ENCODE measurements at places on chromosomes 11 and 22.

GRCh38 chr11:102476812-102477211 lies 24.2 kb upstream of the TMEM123 start:
- DNase-seq = no peak

DNA sequence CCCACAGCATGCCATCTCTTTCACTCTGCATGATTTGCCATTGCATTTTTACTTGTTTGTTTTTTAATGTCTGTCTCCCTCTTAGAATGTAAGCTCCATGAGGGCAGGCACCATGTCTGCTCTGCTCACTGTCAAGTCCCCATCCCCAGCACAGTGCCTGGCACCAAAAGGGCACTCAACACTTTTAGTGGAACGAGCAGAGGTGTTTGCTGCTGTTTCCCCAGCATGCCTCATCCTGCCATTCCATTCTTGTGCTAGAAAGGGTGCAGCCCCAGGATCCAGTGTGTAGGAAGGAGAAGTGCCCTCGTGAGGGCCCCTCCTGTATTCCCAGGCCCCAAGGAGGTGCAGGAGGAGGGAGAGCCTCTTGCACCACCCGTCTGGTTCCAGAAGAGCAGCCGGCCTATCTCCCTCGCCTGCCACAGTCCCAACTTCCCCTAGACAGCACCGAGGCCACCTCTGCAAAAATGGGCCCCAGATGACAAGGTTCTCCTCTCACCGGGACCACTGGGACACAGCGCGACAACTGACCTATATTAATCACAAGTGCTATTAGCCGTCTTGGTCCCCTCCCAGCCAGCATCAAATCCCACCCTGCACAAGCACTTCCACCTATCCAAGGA lies 33.3 kb upstream of the CACNG2 start:
- no peak for DNase-seq

DNA sequence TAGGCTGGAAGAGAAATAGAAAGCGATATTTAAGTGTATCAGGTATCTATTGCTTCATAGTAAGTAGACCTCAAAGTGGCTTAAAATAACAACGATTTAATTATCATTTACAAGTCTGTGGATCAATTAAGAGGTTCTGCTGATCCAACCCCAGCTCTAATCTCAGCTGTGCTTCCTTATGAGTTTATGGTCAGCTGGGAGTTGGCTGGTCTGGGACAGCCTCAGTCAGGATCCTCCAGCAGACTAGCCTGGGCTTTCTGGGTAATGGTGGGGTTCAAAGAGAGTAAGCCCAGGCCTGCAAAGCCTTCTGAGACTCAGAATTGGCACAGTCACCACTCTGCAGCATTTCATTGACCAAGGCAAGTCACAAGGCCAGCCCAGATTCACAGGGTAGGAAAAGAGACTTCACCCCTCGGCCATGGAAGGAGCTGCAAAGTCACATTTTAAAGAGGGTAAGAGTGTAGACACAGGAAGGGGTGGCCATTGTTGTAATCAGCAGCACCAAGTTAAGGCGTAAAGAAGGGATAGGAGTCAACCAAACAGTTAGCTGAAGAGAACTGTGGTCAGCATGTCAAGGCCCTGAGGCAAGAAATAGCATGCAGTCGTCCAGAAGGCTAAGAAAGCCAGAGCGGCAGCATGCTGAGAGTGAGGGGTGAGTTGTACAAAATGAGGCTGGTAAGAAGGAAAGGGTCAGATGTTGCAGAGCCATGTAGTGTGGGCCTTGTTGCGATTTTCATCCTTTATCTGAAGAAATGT lies 168.2 kb downstream of the ETS1 start:
- no peak for DNase-seq

GRCh38 chr11:133681901-133682300 lies 149.6 kb upstream of the OPCML start:
- DNase-seq = no peak

GRCh38 chr11:65573391-65574079 lies 1.2 kb downstream of the FAM89B start:
- DNase-seq = no peak

All from kidney capillary endothelial cell (primary cell).